Stimulated activated CD8-positive, alpha-beta memory T cell treated with anti-CD3 and anti-CD28 coated beads, Interleukin-4, amount 100 ng/mL, for 1 hour (primary cell): ENCODE measurements at places on chromosomes 7 and 10.

DNA sequence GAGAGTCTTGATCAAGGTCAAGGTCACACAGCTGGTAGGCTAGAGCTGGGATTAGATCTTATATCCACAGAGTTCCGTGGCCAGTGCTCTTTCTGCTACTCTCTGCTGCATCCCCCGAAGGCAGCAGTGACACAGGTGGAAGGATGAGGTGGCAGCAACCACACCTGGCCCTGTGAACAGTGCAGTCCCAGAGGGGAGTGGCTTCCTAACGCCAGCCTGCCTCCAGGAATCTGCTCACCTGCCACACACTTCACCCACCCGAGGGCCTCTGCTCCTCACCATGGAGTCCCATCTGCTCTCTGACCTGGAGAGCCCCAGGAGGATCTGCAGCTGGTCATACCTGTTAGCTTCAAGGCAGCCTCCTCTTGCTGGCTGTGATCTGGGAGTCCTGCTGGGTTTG is 484.2 kb downstream of the PLXNA4 start:
- DNase-seq, result no peak

DNA sequence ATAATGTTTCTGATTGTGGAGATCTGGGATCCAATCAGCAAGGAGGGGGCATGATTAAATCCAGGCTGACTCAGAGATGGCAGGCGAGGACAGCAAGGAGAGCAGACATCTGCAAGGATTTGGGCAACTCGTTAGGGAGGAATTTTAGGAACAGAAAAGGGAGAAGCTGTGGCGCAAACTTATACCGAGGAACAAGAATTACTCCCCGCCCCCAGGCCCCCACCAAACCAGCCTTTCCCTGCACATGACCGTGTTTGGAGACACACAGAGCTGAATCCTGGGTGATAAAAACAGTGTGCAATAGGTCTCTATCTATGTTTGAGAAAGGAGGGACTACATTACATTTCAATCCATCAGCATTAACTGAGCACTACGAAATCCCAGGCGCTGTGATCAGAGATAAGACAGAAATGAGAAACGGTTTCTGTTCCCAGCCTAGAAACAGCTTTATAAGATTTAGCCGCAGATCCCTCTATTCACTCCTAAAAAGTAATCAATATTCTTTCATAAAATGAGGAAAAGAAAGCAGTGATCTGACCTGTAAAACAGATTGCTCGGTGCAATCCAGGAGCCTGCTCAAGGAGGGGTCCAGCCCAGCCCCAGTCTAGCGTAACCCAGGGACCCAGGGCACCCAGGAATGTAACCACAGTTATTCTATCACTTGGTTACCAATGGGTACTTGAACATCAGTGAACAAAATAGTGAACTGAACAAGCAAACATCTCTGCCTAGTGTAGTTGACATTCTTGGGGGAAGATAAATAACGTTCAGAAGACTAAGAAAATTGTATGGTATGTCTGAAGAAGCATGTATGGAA is 37.2 kb upstream of the RAPGEF5 start:
- no peak for DNase-seq

GRCh38 chr10:123741711-123742110 is 75.6 kb downstream of the GPR26 start:
- no peak for DNase-seq

GRCh38 chr10:95240811-95241210 is 46.8 kb downstream of the ACSM6 start:
- DNase-seq, result no peak

GRCh38 chr10:89115876-89116627 is 91.1 kb downstream of the CH25H start:
- no peak for DNase-seq

- no peak for DNase-seq
These were observed 15.9 kb downstream of the HYCC1 start for GRCh38 chr7:22997871-22998518.

DNA sequence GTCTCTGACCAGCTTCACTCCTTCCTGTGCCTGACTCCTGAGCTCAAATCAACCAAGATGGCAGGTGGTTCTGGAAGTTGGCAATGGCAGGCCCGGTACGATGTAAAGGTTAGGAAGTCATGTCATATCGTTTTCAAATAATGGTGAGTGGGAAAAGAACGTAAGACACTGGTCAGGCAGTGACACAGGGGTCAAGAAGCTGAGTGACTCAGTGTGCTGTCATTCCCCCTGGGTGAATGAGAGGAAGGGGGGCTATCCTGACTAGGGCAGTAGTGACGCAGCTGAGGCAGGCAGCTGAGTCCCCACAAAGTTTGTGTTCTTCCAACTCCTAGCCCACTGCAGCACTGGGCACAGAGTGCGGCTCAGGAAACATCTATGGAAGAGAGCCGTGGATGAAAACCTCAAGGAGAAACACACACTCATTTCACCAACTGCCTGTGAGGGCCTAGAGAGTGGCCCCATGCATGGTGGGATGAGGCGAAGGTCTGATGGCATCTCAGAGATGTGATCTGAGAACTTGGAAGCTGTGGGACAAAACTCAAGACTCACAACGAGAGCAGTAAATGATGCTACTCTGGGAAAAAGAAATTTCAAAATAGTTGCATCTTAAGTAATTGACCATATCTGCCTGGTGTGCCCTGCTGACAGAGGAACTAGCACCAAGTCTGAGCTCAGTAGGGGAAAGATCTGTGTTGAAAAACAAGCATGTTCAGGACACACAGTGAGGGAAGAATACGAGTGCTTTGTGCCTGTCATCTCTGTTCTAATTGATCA is 23.2 kb downstream of the CREB3L2 start:
- DNase-seq, result no peak

DNA sequence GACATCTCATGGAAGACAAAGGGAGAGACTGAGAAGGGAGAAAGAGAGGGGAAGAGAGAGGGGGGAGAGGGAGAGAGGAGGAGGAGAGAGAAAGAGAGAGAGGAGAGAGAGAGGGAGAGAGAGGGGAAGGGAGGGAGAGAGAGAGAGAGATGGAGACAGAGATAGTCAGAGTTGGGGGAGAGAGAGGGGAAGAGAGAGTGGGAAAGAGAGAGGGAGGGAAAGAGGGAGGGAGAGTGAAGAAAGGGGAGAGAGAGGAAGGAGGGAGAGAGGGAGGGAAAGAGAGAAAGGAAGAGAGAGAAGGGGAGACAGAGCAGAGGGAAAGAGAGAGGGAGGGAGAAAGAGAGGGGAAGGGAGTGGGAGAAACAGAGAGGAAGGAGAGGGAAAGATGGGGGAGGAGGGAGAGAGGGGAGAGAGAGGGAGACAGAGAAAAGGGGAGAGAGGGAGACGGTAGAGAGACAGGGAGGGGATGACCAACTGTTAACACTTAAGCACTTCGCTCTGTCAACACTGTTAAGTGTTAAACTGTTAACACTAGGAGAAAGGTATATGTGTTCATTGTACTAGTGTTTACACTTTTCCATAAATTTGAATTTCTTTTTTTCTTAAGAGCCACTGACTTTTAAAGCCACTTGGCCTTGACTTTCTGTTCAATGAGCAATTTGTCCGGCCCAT is 21.8 kb upstream of the SDK1 start:
- DNase-seq, result no peak

DNA sequence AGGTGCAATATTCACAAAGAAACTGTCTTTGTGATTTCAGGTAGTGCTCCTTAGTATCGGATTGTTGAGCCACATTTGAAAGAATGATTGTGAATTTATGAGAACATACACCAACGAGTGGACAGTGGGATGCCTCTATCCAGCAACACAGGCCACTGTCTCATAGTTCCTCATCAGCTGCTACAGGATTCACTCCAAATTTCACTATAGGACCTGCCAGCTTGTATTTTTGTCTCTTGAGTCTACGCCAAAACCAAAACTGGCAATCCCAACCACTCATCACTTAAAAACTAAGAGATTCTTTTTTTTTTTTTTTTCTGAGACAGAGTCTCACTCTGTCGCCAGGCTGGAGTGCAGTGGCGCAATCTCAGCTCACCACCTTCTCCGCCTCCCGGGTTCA is 964.5 kb downstream of the CNTNAP2 start:
- no peak for DNase-seq

DNA sequence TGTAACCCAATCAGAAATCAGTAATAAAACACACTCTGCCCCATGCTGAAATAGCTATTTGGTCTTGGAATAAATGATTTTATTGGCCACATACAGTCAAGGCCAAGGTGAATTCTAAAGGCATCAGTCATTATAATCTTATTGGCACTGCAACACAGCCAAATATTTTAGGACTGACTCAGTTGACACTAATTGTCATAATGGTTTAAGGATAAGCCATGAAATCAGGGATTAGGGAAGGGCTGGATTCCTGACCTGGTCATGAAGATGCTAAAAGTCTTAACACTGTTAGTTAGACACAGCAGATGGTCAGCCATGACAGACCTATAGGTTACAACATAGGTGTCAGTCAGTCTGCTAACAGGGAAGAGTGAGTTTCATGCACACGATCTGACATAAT is 330.3 kb upstream of the NPSR1 start:
- no peak for DNase-seq

- DNase-seq, result no peak
These were observed 339.7 kb downstream of the HGF start for GRCh38 chr7:81430150-81430549.

GRCh38 chr7:8261711-8262695 is at the start of gene ICA1:
Gene ICA1 (minus strand): TSS chr7:8262167. CDS start chr7:8235926, 26,241 bp downstream.
- no peak for DNase-seq

DNA sequence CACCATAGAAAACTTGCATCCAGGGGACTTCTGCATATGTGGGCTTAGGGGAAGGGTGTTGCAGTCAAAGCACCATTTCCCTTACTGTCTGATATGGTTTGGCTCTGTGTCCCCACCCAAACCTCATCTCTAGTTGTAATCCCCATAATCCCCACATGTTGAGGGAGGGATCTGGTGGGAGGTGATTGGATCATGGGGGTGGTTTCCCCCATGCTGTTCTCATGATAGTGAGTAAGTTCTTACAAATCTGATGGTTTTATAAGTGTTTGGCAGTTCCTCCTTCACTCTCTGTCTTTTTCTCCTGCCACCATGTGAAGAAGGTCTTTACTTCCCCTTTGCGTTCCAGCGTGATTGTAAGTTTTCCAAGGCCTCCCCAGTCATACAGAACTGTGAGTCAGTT is 177.4 kb downstream of the ADK start:
- no peak for DNase-seq

DNA sequence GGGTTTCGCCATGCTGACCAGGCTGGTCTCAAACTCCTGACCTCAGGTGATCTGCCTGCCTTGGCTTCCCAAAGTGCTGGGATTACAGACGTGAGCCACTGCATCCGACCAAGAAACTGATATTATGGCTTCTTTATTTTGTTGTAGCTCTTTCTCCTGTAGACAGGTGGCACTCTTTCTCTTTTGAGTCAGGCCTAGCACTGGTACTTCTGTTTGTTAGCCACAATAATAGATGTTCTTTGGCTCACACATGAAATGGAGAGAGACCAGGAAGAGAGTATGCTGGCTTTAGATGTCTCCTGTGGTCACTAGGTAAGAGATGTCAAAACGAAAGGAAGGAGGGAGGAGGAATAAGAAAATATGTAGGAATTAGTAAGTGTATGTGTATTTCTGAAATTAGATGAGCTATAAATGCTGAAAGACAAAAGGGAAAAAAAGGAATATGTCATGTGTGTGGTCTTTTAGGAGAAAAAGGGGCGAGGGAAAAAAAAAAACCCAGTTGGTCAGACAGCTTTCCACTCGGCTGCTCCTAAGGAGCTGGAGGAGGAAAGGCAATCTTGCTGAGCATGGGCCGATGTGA is 78.7 kb downstream of the CLEC2L start:
- DNase-seq, result no peak

GRCh38 chr10:33869028-33869427 is 534.6 kb upstream of the NRP1 start:
- DNase-seq, result no peak

- no peak for DNase-seq
These were observed 4.3 kb downstream of the ZNF3 start for GRCh38 chr7:100077205-100077604.
